ENCODE measurements at places on chromosomes 2 and 18.

DNA sequence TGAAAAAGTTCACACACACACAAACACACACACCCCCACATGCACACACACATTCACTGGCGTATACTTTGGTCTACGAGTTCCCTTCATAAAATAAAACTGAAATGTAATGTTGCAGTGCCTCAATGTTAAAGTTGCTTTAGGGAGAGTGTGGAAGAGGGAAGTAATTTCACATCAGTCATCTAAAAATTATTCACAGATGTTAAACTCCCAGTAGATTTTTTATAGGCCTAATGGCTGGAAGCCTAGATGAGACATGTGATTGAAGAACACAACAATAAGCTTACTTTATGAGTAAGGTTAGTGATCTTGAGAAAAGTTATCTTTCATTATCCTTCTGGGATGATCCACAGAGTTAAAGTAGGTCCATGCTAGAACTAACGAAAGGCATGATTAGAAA is 506.7 kb upstream of the CNTNAP5 start:
- DNase-seq, result no peak

DNA sequence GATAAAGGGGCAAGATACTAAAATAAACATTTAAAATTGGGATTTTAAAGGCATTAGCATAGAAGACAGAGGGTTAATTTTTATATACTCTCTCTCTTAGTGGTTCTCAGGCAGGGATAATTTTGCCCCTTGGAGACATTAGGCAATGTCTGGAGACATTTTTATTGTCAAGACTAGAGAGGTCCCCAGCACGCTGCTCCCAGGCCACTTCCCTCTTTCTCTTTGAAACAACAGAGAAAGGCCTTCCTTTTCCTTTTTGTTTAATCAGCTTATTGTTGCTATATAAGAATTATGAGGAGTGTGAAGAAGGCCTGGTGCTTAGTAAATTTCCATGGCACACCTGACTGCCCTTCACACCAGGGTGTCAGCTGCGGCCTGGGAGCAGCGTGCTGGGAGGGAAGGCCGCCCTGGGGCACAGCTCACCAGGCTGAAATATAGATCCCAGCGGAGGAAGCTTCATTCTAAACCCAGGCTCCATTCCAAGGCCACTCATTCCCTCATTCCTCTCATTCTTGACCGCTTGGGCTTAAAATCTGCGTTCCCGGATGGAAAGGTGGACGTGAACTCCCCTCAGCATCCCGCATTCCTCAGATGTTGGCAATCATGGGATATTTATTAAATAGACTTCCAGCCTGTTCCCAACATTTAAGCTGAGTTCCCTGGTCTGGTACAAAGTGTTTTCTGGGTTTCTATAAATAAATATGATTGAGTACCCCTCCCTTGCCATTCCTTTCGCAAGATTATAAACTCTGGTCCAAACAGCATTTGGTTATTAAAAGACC is 22.5 kb downstream of the SLC14A2 start:
- DNase-seq, result no peak

DNA sequence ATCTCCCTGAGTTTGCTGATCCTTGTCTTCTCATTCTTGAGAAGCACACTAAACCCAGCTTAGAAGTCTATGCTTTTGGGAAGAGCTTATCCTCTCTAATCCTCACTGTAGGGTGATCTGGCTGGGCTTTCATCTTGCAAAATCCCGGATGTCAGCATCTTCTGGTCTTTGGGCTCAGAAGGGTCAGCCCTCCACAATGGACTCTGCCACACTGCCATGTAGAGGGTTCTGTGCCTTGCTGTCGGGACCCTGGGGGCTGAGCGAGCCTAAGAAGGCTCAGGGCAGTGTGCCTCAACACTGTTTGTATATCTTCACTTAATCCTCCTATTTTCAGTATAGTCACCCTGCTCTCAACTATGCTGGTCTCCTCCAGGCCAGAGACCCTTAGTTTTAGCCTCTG is 102.3 kb downstream of the TGIF1 start:
- no peak for DNase-seq

DNA sequence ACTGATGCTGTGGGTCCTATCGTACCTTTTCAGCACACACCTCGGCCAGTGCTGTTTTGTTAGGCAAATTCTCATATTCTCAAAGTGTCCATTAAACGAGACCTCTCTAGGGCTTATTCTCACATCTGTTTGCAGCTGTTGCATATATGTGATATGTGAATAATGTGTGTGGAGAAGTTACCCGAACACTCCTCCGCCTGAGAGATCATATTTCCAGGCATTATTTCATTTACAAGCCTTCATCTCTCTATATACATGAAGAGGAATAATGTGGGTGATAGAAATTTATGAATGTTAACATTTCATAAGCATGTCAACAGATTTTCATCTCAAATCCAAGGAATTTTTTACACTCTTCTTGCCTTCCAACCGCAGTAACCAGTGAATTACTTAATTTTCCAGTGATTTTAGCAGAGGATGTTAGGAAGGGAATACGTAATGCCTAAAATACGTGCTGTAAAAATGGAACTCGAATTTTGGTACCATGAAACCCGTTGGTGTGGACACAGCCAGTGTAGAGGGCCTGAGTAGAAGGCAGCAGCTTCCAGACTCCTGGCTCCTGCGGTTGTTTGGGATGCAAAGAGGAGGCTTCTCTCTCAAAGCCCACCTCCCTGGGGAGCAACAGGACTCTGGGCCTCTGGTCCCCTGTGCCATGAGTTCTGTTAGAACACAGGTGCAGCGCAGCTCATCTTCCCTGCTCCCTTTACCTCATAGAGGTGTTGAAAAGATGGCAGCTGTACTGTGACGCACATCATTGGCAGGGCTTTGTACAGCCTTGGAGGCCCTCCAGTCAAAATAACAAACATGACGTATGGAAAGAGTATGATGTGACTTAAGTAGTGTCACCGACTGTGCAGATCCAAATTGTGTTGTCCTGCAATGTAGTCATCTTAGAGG is 280.1 kb downstream of the NEDD4L start:
- DNase-seq, result no peak

Measured in endothelial cell (in vitro differentiated cells).